ENCODE measurements at places on chromosomes 16 and 17. TPM values are rescaled to one million over a fixed set of nuclear protein-coding genes. Genes with fewer than 3 reads are reported as not detected.

The GNGT2 gene
- 4.2 TPM for polyA plus RNA-seq

DNA sequence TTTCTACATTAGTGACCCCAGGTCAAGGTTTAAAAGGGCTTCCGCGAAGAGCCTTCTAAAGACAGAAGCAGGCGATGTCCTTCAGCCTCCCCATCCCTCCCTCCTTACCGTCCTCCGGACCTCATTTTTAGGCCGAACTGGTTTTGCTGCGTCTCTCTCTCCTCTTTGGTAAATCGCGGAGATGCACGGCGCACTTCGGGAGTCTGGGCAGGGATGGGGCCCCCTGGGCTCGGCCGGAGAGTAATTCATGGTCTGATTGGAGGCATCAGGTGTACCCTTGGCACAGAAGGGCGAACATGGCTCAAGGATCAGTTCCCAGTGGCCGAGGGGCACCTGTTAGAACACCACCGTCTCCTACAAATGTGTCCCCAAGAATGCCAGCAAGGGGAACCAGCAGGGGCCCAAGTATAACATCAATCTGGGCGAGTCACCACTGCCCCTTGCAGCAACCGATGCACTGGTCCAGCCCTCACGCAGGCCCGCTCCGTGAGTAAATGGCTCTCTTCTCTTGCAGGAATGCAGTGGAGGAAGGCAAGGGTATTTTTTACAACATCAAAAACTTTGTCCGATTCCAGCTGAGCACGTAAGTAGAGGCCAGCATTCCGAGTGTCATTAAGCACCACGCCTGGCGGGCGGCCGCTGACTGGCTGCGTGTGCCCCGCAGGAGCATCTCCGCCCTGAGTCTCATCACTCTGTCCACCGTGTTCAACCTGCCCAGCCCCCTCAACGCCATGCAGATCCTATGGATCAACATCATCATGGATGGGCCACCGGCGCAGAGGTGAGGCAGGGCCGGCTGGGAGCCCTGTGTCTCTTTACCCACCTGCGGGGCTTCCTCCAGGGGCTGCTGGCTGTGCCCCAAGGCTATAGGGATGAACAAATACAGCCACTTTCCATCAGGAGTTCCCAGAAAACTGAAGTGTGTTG, 45.6 kb downstream of the MEAK7 start:
- no peak for DNase-seq

The MYOCD gene
- 12.2 TPM for polyA plus RNA-seq

GRCh38 chr16:968620-969019, 2.2 kb downstream of the LMF1 start:
- DNase-seq, result no peak
